HAP-1 (cell line): ENCODE measurements at places on chromosomes 6 and 20.

- DNase-seq, result peak; percentile 80
These were observed 29.3 kb downstream of the NSFL1C start for GRCh38 chr20:1437235-1437904.

DNA sequence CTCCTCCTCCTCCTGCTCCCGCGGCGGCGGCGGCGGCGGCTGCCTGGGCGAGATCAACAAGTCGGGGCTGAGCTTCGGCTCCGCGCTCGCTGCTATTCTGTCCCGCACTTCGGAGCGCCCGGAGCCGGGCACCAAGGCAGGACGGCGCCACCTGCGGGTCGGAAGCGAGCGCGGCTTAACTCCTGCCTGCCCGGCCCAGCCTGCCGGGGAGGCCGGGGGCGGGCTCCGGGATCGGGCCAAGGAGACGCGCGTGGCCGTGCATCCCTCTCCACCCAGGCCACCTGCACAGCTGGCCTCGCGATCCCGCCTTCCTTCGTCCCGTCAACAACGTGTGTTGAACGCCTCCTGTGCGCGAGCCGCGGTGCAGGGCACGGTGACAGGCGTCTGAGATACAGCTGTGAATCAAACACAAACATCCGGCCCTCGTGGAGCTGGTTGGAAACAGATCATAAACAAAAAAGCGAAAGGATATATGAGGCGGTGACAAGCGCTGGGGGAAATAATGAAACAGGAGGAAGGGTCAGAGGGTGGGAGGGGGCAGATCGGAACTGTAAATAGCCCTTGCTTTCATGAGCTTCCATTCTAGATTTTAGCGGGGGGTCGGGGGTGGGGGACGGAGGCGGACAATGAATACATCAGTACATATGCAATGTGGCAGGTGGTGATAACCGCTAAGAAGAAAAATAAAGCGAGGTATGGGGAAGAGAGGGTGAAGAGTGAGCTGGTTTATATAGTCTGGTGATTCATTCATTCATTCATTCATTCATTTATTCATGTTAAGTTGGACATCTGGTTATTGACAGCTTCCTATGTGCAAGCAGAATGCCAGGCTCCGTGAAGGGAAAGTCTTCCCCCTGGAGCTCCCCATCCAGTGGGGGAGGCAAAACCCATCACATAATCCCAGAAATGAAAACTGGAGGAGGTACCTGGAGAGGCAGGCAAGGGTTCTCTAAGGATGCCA lies 2.0 kb upstream of the KCNB1 start:
- peak; percentile 67 for DNase-seq

DNA sequence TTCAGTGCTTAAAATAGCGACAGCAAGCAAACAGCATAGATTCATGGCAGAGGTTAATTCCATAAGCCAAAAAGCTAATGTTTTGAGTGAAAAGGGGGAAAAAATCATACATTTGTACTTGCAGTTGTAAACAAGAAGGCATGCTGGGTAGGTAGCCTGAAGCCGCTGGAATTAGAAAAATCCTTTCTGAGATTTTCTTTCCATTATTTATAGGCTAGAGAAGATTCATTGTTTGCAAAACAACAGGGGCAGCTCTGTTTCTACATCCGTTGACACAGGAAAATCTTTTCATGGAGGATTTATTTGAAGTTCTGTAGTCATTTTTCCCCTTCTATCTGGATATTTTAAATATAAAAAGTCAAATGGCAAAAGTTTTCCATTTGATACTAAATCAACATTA lies 843.9 kb downstream of the QKI start:
- no peak for DNase-seq

DNA sequence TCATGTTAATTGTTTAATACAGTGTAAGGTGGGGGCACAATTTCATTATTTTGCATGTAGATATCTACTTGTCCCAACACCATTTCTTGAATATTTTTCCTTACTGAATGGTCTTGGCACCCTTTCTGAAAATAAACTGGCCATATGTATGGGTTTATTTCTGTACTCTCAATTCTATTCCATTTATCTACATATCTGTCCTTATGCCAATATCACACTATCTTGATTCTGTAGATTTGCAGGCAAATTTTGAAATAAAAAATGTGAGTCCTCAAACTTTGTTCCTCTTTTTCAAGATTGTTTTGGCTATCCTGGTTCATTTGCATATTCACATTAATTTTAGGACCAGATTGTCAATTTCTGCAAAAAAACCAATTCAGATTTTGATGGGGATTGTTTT lies 34.8 kb downstream of the SCGN start:
- DNase-seq, result no peak

- no peak for DNase-seq
These were observed 403.0 kb upstream of the SPTLC3 start for GRCh38 chr20:12605751-12606150.

DNA sequence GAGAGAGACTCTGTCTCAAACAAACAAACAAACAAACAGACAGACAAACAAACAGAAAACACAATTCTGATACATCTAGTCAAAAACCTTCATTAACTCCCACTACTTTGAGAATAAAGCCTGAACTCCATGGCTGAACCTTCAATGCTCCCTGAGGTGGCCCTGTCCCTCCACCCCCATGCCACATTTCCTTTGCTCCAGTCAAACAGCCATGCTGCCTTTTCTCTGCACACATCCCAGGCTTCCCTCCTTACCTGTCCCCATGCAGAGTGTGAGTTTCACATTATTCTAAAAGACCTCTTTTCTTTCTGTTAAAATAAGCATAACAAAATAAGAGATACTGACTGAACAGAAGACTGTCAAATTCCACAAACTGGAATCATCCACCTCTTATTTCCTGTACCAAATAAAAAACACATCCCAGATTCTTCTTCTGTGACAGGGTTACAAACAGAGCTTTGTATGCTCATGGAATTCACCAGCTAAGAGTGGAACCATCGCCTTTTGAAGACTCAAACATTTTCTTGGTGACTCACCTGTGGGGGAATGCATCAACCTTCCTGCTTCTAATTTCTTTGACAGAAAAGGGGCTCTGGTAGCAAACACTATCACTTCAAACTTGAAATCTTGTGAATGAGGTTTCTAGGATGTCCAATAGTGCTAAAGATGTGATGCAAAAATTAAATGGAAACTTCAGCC lies 71.0 kb upstream of the SLC22A16 start:
- no peak for DNase-seq

GRCh38 chr6:68197356-68197755 lies 437.7 kb upstream of the ADGRB3 start:
- DNase-seq, result no peak

- DNase-seq, result no peak
These were observed 1.6 kb upstream of the BEND3 start for GRCh38 chr6:107116931-107117330.

GRCh38 chr20:17504898-17505635 lies 26.1 kb downstream of the BFSP1 start:
- peak; percentile 67 for DNase-seq

DNA sequence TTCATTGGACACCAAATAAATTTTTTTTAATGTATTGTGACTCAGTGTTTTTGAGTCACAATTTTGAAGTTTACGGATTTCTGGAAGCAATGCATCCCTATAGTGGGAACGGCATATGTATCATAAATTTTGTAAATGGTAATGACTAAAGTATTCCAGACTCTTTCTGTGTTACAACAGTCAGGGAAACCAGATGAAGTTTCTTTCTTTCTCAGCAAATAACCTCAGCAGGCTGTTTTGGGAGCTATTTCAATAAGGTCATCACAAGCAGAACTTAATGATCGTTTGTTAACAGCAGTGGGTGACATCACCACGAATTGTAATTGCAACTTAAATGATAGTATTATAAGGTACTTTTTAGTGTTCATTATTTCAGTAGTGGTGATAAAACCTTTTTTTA lies 52.0 kb downstream of the HIVEP1 start:
- DNase-seq, result no peak

GRCh38 chr6:901696-902460 lies 208.9 kb upstream of the EXOC2 start:
- no peak for DNase-seq

- DNase-seq, result no peak
These were observed 22.7 kb downstream of the PMEPA1 start for GRCh38 chr20:57686931-57687652.

DNA sequence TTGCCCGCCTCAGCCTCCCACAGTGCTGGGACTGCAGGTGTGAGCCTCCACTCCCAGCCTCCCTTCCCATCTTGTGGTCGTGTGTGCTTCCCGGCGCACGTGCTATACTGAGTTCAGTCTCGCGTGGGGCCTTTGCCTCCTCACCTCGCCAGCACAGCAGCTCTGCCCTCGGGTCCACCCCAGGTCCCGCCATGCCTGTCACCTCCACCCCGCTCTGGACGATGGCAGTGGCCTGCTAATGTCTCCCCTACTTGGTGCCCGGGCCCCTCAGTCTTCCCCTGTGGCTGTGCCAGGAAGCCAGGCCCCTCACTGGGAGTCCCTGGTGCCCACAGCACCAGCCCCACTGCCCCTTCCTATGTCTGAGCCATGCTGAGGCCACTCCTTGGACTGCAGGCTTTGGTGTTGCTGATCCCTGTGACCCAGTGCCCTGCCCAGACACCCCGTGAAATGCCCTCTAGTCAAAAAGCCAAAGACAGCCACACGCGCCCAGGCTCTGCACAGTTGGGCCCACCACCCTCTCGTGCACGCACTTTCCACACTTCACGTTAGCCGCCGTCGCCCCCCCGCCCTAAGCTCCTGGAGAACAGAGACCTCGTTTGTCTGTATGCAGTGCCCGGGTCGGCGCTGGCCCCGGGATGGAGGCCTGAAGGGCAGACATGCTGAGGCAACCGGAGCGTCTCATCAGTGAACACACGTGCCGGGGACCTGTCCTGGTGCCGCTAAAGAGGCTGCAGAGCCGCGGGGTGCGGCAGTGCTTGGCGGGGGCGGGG lies 14.3 kb downstream of the HRH3 start:
- DNase-seq, result no peak
